ENCODE measurements at places on chromosomes 7 and 10.

- DNase-seq: no peak
Observed at GRCh38 chr7:74586258-74587175, 71.0 kb upstream of the GTF2I start.

DNA sequence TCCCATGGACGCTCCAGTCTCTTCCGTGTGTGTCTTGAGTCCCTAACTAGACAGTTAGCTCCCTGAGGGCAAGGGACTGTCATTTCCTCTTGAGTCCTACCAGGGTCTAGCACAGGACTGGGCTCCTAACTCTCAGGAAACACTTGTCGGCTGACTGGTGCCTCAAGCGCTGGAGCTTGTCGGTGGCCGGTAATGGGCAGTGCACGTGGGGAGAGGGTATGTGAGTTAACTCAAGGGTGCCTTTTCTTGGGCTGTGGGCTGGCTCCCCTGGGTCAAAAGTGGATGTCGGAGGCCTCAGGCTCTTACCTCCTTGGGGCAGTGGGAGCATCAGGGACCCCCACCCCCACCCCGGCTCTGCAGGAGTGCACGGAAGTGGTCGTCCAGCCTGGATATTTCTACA lies 32.9 kb downstream of the ZNF775 start:
- DNase-seq: no peak

DNA sequence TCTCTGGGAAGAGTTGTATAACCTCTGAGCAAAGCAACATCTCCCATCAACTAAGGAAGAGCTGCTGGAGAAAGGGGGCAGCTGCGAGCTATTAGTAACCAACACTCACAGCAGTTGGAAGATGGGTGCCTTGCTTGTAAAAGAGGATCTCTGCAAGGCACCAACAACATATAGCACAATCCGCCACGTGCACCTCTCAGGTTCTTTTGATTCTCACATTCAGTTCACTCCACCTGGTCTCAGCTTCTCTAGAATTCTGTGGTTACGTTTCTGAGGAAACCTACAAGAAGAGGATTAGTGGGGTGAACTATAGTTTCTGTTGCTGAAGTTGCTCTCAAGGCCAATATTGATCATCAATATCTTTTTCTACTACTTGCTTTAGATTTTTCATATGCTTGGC lies 117.1 kb downstream of the RPS24 start:
- no peak for DNase-seq

DNA sequence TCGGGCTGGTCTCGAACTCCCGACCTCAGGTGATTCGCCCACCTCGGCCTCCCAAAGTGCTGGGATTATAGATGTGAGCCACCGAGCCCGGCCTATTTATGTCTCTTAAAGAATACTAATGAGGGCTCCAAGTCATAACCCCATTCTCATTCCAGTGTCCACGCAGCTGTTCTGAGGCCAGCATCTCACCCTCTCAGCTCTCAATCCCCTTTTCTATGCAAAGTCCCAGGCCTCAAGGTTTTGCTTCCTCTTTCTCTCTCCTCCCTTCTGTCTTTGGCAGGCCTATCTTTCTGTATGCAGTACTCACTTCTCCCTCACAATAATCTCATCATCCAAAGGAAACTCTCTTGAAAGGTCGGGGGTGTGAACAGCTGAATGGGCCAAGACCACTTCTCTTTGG lies 28.0 kb upstream of the VSIR start:
- no peak for DNase-seq

- no peak for DNase-seq
Observed at GRCh38 chr7:157983502-157984422, 603.9 kb downstream of the PTPRN2 start.

DNA sequence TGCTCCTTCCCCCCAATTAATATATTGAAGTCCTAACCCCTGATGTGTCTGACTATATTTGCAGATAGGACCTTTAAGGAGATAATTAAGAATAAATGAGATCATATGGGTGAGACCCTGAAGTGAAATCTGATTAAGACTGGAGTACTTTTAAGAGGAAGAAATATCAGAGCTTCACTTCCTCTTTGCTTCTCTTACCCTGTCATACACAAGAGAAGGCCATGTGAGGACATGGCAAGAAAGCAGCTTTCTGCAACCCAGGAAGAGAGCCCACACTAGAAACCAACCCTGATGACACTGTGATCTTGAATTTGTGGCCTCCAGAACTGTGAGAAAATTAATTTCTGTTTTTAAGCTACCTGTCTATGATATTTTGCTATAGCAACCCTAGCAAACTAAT lies 44.2 kb downstream of the JMJD1C start:
- no peak for DNase-seq

DNA sequence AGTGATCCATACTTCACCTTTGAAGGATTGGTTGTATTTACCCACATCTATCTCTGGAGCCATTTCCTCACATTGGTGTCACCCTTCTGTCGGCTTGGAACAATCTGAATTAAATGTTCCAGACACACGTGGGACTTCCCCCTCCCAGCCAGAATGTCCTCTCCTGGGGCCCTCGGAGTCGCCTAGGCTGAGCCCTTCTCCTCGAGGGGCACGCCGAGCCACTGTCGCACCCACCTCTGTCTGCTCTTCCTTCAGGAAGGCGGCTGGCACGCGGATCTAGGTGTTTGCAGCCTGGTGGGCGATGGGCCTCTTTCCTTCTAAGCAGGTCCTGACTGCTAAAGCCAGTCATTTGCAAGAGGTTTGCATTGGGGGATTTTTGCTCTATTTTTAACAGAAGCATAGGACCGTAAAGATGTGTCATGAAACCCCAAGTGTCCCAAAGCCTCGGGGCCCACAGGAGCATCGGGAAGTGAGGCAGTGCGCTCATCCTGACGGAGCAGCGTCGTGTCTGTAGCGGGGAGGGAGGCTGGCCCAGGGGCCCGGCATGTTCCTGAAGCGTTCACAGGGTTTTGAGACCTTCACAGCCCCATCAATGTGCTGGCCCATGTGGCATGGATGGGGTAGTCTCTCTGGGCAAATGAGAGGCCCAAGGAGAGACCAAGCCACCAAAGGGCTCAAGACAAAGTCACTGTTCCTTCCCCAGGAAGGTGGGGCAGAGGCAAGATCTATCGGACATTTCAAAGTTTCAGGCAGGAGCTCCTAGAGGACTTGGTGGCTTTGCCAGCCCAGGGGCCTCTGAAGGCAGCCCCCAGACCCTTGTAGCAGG lies 86.7 kb downstream of the RGS10 start:
- DNase-seq: no peak

DNA sequence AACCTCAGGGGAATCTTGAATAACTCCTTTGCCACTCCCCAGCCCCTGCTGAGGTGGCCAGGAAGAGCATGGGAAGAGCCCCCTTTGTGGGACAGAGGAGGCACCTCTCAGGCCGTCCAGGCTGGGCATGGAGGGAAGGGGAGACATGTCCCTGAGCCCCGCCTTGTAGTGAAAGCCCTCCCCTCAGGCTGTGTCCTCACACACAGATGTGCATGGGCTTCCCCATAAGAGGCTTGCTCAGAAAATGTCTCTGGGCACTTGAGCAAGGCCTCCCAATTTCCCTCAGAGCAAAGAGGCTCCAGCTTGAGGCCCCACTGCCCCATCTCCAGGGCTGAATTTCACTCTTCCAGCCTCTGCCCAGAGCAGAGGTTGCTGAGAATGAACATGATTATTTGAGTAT lies 3.8 kb downstream of the TMEM72 start:
- DNase-seq: no peak

DNA sequence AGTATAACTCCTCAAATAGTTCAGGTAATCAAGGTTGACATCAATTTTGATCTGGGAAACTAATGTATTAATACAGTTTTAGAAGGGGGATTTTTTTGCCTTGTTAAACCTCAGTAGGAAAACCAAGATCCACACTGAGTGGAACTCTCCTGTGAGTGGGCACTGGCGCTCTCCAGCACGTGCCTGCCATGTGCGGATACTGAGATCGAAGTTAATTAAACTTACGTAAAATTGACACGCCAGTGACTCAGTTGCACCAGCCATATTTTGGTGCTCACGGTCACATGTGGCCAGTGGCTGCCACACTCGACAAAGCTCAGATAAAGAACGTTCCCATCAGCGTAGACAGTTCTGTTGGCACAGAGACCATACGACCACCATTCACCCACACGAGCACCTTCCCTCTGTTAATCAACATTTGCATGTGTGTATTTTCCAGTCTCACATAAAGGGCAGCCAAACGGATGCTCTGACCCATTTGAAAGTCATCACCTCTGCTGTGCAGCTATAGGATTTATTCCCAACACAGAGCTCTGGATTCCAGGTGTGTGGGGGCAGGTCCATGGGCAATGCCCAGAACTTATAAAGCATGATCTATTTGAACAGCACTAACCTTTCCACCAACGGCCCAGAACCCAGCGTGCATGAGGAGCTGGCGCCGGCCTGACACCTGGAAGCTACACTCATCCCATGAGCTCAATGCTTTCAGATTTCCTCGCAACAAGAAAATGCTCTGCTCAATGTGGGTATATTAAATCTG lies 77.7 kb downstream of the VIPR2 start:
- no peak for DNase-seq

DNA sequence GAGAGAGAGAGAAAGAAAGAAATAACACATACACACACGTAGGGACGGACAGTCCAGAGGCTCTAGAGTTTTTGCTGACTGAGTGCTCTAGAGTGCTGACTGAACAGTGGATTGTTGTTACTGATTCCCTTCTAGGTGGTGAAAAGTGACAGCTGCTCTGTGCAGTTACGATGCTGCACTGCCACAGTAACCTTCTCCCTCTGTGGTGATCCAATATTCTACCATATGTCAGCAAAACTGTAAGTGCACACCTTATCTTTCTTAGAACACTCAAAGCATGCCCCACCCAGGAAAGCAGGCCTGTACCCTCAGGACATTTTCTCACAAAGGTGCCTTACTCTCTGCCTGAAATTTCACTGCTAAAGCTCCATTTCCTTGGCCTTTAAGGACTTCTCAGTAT lies 1023.5 kb downstream of the TYW1 start:
- DNase-seq: no peak

- DNase-seq: no peak
Observed at GRCh38 chr10:82377608-82378007, 502.6 kb downstream of the NRG3 start.

DNA sequence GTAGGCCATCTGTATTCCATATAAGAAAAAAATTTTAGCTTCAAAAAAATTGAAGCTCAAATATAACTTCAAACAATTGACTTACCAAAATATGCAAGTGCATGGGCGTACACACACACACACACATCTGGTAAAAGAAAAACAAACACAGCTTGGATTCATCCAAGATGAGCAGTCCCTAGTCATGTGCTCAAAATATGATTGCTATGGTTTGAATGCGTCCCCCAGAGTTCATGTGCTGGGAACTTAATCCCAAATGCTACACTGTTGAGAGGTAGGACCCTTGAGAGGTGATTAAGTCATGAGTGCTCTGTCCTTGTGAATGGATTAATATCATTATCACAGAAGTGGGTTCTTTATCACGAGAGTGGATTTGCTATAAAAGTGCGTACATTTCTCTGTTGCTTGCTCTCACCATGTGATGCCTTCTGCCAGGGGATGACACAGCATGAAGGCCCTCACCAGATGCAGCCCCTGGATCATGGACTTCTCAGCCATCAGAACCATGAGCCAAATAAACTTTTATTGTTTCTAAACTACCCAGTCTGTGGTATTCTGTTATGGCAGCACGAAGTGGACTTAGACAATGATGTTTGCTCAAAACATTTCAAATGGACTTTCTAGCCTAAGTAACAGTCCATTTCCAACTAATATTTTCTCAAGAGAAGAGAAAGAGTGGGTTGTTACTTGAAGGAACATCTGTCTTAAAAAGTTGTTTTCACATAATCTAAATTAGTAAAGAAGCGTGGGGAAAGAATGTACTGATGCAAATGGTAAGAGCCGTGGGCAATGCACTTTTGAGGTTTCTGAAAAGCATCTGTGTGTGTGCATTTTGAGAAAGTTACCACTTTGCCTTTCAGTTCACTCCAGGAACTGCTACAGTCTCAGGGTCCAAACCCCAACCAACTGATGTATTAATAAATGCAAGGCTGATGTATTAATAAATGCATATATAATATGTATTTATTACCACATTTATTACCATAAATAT lies 15.1 kb upstream of the SVIL start:
- DNase-seq: no peak

GRCh38 chr10:71647526-71648253 lies 71.9 kb downstream of the C10orf105 start:
- no peak for DNase-seq

DNA sequence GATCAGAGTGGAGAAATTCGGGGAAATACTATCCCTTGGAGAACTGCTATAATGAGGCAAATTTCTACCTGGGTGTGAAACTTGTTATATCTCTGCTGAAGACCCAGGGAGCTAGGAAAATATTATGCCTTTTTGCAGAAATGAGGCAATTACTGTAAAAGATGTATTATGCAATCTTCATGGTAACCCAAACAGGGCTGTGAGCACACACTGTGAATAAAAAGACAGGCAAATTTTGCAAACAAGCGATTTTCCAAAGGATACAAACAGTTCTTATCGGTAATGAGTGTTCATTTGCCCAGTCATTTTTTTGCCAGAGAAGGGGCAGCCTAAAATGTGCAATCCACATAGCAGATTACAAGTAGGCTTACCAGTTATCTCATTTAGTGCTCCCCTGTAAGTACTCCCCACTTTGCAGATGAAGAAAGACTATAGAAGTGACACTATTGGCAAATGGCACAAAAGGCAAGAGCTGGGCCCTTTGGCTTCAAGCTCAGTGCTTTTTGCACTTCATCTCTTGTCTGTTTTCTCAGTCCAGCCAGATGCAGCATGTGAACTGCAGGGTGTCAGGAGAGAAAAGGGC lies 205.8 kb downstream of the HECW1 start:
- DNase-seq: no peak

DNA sequence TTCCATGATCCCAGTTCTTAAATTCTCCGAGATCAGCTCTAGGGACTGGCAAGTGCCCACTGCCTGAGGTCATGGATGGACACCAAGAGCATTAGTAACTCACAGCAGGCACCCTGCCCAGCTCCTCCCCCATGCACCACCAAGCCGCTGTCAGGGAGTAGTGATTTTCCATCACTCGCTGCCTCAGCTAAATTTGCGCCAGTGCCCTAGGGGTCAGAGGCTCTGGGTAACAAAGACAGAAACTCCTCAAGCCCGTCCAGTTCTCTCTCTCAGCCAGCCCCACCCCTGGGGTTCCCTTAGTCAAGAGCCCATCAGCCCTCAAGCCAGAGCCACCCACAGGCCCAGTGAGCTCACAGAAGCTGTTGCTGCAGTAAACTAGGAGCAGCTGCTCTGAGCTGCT lies 30.0 kb downstream of the PAX2 start:
- no peak for DNase-seq

All from stimulated activated CD4-positive, alpha-beta T cell treated with anti-CD3 and anti-CD28 coated beads, Interleukin-1b, Interleukin-23, amount 100 ng/mL, for 48 hours (primary cell).